ENCODE measurements at places on chromosomes 5 and 9. TPM values are rescaled to one million over a fixed set of nuclear protein-coding genes. Genes with fewer than 3 reads are reported as not detected.

The GAS1 gene
- total RNA-seq: 113 TPM

The CARD19 gene
- 24.5 TPM for total RNA-seq

The TMC1 gene
- 0.52 TPM for total RNA-seq

The JAKMIP2 gene
- total RNA-seq: 0.52 TPM

The IL9 gene
- total RNA-seq: not detected

The C8G gene
- not detected for total RNA-seq

The GRIN3A gene
- total RNA-seq: 0.52 TPM

The OR1N1 gene
- total RNA-seq: not detected

The PAX5 gene
- not detected for total RNA-seq

The PPIC gene
- total RNA-seq: 13.6 TPM

The LHX6 gene
- 2.1 TPM for total RNA-seq

The CDX1 gene
- total RNA-seq: not detected

The SAXO1 gene
- not detected for total RNA-seq

The PCDHB4 gene
- total RNA-seq: 1.6 TPM

The NUTM2F gene
- total RNA-seq: not detected

The ENTREP1 gene
- 15.1 TPM for total RNA-seq

Data from skeletal muscle tissue (tissue), 5 donors.